ENCODE measurements at places on chromosomes 5 and 9.

DNA sequence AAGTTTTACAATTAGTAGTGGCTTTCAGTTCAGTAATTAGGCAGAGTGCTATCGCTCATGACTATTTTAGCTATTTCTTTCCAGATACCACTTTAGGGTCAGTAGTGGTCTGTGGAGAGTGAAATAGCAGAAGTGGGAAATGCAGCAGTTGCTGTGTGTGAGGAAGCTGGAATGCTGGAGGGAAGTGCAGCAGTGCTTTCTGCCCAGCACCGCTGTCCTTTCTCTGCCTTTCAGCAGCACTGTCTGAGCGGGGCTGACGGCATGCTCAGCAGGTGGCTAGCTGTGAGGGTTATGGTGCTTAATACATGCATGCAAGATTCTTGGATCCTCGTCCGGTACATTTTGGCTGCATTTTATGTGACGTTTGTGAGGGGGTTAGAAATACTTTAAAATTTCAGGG lies 213.9 kb downstream of the PBX3 start:
- DNase-seq = no peak

DNA sequence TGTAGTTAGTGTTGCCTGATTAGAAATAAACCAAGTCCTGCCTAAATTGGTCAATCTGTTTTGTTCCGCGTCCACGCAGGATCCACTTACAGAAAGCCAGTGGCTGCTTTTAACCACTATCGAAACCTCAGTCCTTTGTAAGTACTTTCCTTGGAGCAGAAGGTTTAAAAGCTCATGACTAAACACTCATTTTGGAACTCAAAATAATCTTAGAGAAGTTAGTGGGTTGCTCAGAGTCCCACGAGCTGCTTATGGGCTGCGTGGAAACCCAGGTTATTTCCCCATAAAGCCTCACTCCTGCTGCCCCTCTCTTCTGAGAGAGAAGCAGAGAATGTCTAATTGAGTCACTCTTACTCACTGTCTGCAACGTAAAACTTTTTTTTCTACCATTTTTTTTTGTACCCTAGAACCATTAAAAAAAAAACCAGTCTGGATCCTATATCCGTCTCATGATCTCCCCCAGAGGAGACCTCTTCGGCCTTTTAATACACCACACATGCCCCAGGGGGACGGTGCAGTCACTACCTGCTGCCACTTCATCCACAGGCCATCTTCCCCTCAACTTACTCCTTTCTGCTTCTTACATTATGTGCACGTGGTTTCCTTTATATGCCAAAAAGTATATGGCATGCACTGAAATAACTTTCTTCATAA lies 7.6 kb downstream of the BASP1 start:
- no peak for DNase-seq

DNA sequence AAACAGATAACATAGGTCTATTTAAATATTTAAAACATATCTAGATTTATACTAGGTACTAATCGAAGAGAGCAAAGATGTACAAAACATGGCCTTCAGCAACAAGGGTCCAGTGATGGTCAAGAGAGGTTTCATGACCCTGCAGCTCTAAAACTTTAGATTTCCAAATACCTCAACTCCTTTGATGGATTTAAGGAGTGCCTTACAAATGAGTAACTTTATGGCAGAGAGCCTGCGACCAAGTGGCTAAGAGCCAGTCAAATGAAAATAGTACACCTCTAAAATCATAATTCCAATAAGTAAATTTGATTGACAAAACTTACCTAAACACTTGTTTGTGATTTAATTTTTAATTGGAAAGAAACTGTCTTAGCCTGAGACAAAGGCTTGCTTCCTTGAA lies 4.7 kb upstream of the SH3RF2 start:
- no peak for DNase-seq

DNA sequence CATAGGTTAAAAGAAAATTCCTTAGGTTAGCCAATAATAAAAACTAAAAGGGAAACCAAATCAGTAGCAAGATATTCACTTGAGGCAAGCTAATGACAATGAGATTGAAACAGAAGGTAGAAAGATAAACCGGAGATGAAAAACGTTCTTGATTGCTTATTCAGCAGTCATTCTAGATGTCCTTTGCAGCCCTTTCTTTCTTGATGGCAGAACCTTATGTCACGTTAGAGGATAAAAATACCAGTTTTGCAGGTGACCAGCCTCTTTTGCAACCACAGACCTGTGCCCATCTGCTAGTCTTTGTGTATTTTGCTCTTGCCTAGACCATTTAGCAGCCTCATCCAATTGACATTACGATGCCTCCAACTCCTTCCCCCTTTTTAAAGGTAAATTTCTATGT lies 337.8 kb downstream of the DMAC1 start:
- no peak for DNase-seq

GRCh38 chr9:26669701-26670670 lies 222.6 kb downstream of the CAAP1 start:
- DNase-seq = no peak

GRCh38 chr5:149172709-149173505 lies 31.6 kb downstream of the ABLIM3 start:
- DNase-seq = no peak

DNA sequence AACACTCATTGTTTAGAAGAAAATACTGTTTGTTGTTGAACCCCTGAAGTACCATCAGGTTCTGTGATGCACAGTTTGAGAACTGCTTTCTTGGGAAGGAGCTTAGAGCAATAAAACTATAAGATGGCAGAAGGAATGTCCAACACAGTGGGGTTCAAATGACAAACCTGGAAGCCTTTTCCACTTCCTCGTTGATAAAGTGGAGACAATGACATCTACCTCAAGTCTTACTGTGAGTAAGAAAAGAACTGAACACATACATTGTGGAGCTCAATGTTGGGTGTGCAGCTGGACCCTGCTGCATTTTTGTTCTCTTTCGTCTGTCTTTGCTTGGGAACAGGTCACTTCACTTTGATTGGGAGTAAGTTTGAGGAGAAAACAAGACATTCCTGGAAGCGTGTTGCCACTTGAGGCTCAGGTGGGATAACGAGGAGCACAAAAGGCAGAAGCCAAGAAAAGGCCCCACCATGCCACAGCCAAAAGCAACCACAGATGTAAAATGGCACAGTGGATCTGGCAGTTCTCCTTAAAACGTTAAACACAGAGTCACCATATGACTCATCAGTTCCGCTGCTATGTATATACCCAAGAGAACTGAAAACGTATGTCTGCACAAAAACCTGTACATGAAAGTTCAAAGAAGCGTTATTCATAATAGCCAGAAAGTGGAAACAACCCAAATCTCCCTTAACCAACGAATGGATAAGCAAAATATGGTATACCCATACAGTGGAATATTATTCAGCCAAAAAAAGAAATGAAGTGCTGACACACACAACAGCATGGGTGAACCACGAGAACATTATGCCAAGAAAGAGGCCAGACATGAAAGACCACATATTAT lies 42.9 kb upstream of the SUB1 start:
- DNase-seq = no peak

- no peak for DNase-seq
These were observed 116.0 kb downstream of the GOLPH3 start for GRCh38 chr5:32058101-32058500.

DNA sequence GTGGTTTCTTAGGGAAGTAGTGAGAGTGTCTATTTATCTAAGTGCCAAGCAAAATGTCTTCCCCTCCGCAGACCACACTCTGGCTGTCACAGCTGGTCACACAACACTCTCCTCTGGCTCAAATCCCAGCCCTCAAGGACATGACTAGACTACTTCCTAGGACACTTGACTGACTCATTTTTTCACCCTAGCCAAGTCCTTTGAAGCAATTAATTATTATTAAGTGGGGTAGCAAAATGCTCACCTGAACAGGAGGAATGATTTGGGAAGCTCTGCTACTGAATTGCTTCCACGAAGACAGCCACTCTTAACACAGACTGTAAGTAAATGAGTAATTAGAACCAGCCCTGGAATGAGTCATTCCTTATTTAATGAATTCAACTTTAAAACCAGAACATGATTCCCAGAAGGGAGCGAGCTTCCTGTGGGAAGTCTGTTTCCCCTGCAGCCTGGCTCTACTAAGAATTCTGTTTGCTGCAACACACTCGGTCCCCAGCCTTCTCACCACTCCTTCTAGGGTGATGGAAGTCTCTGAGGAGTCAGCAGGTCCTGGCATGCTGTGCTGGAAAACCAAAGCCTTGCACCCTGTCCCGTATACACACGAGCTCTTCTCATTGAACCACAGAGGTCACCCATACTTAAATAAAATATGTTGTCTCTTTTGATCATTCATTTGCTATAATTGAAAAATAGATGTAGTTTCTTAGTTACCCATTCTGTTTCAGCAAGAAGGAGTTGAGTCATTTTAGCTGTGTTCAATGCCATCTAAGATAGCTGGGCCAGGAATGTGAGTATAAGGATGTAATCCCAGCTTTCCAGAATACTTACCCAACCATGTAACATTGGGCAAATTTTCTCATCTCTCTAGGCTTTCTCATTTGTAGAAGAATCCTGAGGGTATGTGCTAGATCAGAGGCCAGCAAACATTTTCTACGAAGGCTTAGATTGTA lies 218.6 kb upstream of the RASEF start:
- DNase-seq = no peak

- no peak for DNase-seq
These were observed 8.4 kb downstream of the CCDC69 start for GRCh38 chr5:151215546-151215880.

GRCh38 chr9:17744786-17745185 lies 165.9 kb downstream of the SH3GL2 start:
- no peak for DNase-seq

- no peak for DNase-seq
These were observed 9.5 kb downstream of the INVS start for GRCh38 chr9:100108559-100108958.

- no peak for DNase-seq
These were observed 585.2 kb upstream of the TUSC1 start for GRCh38 chr9:26263478-26263877.

DNA sequence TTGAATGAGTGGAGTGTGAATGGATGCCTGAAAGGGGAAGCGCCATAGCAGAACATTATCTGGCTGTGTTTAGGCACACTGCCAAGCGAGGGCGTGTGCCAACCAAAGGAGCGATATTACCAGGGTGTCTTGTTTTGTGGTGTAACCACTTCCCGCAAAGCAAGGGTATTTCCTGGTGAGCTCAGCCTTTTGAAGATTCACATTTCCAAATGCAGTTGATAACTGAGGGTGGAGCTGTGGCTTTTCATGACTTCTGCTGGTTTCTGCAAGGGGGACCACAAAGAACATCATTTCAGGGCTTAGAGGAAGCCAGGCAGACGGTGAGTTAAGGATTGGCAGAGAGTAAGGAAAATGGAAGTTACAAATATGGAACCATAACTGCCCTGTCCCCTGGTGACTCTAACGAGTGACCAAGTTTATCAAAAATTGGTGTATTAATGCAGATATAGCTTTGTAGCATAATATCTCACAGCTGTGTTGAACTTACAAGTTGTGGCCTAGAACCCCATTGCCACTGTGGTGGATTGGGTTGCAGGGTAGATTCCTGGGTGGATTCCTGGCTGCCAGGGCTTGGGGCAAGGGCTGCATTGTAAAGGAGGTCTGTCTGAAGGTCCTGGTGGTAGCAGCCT lies 71.4 kb downstream of the RALGPS1 start:
- DNase-seq = peak; percentile 66

- no peak for DNase-seq
These were observed 1236.0 kb downstream of the MAT2B start for GRCh38 chr5:164741376-164741775.

GRCh38 chr5:88743231-88743834 lies 139.7 kb downstream of the MEF2C start:
- no peak for DNase-seq
